ENCODE measurements at places on chromosomes 1 and 21.

GRCh38 chr1:95257758-95258157 lies 23.7 kb downstream of the RWDD3 start:
- no peak for DNase-seq

- DNase-seq = no peak
These were observed 256.3 kb upstream of the IRF2BP2 start for GRCh38 chr1:234866007-234866866.

DNA sequence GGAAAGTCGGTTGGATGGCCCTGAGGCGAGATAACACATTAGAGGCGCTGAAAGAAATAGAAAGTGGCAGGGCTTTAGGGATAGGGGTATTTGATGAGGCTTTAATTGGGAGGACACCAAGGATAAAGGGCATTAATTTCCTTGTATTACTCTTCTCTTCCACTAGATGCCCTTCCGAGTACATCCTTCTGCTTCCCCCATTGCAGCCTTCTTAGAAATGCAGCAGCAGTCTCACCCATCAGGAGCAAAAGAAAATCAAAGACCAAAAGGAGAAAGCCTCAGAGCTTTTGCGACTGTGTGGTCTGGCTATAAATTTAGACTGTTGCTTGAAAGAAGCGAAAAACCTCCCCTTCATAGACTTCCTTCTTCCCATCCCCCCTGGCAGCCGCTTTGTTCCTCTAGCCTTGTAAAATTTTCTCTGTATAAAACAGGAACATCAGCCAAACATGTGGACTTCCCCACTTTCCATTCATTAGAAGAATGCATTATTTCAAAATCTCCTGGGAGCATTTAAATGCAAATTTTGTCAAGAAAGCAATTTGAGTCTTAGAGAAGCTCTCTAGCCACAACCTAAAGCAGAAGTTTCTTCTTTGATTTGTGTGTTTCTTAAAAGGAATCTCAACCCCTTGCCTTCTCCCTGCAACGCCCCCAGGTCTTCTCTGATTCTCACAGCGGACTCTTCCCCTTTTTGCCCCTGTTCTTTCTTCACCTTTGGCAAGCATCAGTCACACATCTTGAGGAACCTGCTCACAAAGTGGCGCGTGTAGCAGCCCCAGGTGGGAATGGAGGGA lies 76.6 kb downstream of the NDUFS5 start:
- no peak for DNase-seq

GRCh38 chr1:202343652-202344349 lies 2.1 kb upstream of the UBE2T start:
- no peak for DNase-seq

- no peak for DNase-seq
These were observed 17.4 kb upstream of the CD1D start for GRCh38 chr1:158163000-158163947.

- no peak for DNase-seq
These were observed 88.0 kb upstream of the ADAR start for GRCh38 chr1:154695985-154696384.

DNA sequence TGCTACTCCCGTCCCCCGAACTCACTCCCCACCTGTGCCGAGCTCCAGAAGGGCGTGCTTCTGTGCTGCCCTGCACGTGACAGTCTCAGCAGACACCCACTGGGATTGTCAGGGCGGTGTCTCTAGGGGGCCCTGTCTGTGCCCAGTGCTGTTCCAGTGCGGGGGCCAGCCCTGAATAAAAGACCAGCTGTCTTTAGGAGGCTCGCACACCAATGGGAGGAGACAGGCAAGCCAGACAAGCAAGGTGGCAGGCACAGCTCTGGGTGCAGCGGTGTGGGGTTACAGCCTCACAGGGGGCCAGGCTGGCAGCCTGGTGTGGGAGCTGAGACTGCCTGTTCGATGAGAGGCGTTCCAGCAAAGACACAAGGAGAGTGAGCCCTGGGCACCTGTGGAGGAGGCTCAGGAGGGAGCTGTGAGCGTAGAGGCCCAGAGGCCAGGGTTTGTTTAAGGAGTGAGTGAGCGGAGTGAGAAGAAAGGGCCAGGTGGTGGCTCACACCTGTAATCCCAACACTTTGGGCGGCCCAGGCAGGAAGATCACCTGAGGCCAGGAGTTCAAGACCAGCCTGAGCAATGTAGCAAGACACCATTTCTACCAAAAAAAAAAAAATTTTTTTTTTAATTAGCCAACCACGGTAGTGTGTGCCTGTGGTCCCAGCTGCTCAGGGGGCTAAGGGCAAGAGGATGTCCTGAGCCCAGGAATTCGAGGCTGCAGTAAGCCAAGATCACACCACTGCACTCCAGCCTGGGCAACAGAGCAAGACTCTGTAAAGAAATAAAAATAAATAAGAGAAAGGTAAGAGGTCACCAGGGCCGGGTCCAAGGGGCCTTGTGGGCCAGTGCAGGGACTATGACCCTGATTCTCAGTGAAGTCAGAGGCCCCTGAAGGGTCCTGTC lies 48.2 kb upstream of the ARHGEF16 start:
- DNase-seq = no peak

- no peak for DNase-seq
These were observed 5.4 kb downstream of the PAX7 start for GRCh38 chr1:18635891-18636595.

DNA sequence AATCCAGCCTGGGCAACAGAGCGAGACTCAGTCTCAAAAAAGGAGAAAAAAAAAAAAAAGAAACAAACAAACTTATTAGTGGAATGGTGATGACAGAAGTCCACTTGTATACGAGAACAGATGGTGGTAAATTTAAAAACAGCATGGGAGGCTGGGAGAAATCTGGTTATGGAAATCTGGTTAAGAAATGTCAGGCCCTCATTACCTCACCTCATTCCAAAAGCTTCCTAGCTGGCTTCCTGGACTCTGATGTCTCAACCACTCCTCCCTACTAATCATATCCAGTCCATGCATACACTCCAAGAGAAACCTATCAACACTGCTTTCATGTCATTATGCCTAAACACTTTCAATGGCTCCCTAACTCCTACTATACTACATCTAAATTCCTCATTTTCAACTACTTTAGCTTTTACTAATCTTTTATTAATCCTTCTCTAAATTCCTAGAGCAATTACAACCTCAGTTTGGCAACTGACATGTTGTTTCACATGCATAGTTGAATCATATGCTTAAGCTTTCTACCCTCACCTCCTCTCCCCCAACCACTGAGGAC lies 52.9 kb downstream of the FOXJ3 start:
- DNase-seq = no peak

DNA sequence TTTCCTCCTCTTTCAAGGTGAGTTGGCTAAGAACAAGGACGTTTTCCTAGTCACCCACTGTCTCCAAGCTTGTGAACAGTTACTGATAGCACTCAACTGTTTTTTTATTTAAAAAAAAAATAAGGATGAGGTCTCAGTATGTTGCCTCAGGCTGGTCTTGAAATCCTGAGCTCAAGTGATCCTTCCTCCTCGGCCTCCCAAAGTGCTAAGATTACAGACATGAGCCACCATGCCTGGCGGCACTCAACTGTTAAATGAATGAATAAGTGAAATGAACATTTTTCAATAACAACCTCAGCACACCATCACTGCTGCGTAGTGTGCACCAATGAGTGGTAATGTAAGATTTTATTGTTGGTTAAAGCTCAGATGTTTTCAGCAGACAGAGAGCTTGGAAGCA lies 214.1 kb upstream of the NRIP1 start:
- no peak for DNase-seq

GRCh38 chr1:151059109-151060006 lies at the start of gene CDC42SE1:
Gene CDC42SE1, minus strand, starts transcription at chr1:151059622. Its CDS starts 3,892 bp downstream, at chr1:151055730.
- DNase-seq = peak; percentile 76

GRCh38 chr1:206631085-206631509 lies 4.2 kb upstream of the DYRK3 start:
- DNase-seq = no peak

DNA sequence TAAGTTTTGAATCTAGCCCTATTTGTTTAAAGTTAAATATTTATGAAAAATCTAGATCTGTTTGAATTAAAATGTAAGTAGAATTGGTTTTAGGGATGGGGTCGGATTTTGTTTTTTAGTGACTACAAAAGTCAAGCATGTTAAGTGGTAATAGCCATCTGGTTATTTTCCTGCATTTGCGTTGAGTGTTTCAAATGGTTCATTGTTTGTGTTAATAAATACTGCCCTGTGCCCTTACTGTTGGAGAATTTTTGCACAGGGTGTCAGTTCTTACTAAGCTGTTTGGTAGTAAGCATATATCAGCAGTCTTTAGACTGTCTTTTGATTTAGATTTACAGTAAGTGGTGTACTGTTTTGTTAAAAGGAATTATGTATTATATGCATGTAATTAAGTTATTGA lies 46.1 kb upstream of the TARS2 start:
- no peak for DNase-seq

GRCh38 chr1:201207046-201207445 lies 16.4 kb downstream of the IGFN1 start:
- no peak for DNase-seq

DNA sequence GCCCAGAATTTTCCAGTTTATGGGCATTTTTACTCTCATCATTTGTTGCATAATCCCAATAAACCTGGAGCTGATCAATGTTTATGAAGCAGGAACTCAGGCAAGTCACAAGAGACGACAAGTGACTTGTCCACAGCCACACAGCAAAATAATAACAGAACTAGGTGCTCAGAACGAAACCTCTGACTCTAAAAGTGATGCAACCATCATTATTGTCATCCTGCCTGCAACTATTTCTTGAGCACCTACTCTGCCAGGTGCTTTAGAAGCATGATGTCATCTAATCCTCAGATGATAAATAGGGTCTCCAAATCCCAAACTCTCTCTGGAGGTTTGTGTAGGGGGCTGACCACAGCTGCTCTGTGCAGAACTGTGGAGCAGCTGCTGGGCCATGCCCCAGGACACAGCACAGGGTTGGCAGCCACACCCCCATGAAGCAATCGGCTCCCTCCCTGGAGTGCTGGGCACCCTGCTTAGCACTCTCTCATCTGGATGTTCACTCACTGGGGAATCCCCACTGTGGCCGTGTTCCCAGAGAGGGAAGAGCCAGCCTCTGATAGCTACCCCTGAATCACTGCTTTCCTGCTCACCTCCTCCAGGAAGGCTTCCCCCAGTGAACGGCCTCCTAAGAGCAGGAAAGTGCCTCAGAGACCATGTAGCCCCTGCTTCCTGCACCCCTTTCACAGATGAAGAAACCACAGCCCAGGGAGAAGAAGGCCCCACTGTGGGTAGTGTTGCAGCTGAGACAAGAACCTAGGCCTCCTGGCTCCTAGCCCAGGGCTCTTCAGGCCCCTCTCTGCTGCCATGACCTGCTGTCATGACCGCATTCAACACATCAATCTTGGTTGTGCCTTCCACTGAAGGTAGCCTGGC lies 2.1 kb downstream of the TTC22 start:
- peak; percentile 89 for DNase-seq

DNA sequence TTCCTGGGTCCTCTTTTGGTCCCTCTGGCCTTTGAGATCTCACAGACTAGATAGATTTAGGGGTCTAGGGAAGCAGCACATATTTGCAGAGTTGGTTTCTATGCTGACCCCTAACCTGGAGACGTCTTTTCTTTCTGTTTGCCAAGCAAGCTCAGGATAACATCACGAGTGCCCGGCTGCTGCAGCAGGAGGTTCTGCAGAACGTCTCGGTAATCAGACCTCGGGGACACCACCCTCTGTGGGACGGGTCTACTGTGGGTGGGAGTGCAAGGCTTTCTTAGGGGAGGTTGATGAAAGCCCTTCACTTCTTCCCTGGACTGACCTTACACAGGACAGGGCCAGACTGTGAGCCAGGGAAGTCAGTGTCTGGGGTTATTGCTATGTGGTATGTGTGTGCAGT lies 2.9 kb downstream of the IL24 start:
- no peak for DNase-seq

DNA sequence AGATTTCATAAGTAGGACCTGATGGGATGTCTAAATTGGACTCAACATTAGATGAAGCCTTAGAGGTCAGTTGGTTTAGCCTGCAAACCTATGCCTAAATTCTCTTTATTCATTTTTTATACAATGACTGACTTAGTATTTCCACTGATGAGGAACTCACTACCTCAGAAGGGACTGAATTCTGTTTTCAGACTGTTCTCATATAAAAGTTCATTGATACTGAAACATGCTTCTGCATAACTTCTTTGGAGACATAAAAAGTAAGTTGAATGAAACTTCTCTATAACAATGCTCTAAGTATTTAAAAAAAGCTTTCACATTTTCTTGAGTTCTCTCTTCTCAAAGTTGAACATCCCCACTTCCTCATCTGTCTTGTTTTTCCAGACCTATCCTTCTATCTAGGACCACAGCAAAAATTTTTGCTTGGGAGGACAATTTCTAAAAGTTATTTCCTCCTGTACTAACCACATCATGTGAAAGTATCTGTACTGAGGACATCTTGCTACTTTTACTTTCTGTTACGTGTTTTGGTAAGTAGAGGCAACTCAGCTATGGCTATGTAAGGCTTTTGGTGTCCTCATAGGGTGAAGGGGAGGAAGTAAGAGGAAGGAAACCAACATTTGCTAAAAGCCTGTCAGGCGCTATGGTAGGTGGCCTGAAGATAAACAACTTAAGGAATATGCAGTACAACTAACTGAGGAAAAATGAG lies 64.1 kb downstream of the USP24 start:
- DNase-seq = no peak

DNA sequence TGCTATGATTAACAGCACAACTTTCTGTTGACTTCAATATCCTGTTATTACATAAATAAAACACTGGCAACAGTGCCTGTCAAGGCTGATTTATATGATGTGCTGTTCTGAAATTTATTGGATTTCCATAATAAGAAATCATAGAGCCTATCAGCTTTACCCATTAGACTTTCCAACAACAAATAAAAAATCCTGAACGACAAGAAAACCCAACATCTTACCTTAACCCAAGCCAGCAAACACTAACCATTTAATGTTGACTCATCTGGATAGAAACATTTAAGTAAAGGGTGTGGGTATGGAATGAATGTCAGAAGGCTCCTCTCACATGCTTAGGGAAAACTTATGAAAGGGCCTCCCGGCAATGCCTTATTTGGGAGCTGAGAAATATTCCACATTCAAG lies 165.1 kb downstream of the SLC45A1 start:
- no peak for DNase-seq

DNA sequence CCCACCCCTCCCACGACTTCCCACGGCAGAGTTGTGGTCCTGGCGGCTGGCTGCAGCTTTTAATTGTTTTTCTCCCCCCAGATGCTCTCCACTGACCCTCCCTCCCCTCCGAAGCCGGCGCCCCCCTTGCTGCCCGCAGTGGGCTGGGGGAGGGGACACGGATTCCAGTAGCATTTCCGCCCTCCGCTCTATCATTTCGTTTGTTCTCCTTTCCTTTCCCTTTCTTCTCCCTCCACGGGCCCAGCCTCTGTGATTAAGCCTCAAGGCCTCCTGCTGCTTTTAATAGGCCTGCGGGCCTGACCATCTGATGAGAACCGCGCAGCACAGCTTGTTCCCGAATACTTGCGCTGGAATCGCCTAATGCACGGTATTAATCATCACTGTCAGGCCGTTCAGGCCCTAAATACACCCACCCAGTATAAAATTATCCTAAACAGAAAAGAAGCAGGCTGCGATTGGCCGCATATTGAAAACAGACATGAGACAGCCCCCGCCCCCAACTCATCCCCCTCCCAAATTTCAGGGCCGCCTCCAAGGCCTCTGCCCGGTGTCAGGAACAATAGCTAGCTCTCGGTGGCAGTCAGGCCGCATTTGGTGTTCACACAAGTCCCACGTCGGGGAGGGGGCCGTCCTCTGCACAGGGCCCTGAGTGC lies 102.0 kb upstream of the ARHGEF16 start:
- DNase-seq = no peak

- DNase-seq = no peak
These were observed 45.5 kb downstream of the RABGAP1L start for GRCh38 chr1:174204697-174205308.

GRCh38 chr1:53551428-53551995 lies 92.3 kb downstream of the DMRTB1 start:
- no peak for DNase-seq
